ENCODE measurements at places on chromosomes 5 and 9.
A peak's percentile ranks its signal among the peaks of the same experiment; 100 is the strongest.

DNA sequence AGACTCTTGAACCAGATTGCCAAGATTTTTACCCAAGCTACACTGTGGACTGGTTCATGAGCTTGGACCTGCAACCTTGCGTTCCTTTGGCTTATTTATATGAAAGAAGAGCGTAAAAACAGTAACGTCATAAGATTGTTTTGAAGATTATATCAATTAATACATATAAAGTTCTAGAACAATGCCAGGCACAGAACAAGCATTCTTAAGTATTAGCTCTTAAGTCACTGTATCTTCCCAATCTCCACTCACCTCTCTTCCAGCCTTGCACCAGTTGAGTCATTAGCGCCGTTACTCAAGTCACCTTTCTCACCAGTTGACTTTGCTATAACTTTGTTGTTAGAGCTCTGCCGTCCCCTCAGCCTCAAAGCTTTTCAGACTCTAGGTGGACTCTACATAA lies 415.7 kb downstream of the PLK2 start:
- DNase-seq, result no peak
- no peaks in the 10 kb centered on the region for H3K27me3 ChIP-seq
- peaks cover 8% of the 10 kb centered on the region for H3K4me1 ChIP-seq
- H3K27ac ChIP-seq, result no peak overlapping the region

GRCh38 chr9:87451149-87451548 lies 46.5 kb upstream of the DAPK1 start:
- H3K4me3 ChIP-seq, result no peak overlapping the region
- no peak for DNase-seq
- no peaks in the 10 kb centered on the region for H3K27me3 ChIP-seq
- H3K36me3 ChIP-seq, result no peaks in the 10 kb centered on the region
- H3K27ac ChIP-seq, result no peak overlapping the region

DNA sequence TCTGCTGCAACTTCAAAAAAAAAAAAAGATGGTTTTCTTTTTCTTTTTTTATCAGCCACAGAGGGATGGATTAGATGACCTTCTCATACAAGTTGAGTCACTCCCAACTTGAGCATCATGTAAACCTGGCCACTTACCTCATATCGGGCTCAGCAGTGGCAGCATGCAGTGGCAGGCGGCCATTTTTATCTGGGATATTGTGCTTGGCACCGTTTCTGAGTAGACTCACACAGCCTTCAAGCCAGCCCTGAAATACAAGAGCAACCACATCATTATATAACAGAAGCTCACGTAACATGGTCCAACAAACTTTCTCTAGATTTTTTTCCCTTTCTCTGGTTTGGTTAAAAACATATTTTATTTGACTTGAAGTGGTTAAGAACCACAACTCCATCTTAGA lies 62.6 kb downstream of the ANKRD55 start:
- H3K36me3 ChIP-seq, result no peaks in the 10 kb centered on the region
- DNase-seq, result peak; percentile 43
- no peak overlapping the region for H3K27ac ChIP-seq
- no peaks in the 10 kb centered on the region for H3K4me1 ChIP-seq

GRCh38 chr5:39541920-39542319 lies 117.1 kb upstream of the DAB2 start:
- H3K27me3 ChIP-seq, result no peaks in the 10 kb centered on the region
- no peak overlapping the region for H3K27ac ChIP-seq
- no peak for DNase-seq
- H3K4me1 ChIP-seq, result peaks cover 9% of the 10 kb centered on the region

- no peaks in the 10 kb centered on the region for H3K27me3 ChIP-seq
- peaks cover 14% of the 10 kb centered on the region for H3K4me1 ChIP-seq
- no peak for DNase-seq
- no peak overlapping the region for H3K27ac ChIP-seq
- H3K36me3 ChIP-seq, result no peaks in the 10 kb centered on the region
Observed at GRCh38 chr5:141919218-141920119, 4.2 kb upstream of the DELE1 start.

Measured in body of pancreas (tissue), 4 donors.